ENCODE measurements at places on chromosomes 3 and 15.

DNA sequence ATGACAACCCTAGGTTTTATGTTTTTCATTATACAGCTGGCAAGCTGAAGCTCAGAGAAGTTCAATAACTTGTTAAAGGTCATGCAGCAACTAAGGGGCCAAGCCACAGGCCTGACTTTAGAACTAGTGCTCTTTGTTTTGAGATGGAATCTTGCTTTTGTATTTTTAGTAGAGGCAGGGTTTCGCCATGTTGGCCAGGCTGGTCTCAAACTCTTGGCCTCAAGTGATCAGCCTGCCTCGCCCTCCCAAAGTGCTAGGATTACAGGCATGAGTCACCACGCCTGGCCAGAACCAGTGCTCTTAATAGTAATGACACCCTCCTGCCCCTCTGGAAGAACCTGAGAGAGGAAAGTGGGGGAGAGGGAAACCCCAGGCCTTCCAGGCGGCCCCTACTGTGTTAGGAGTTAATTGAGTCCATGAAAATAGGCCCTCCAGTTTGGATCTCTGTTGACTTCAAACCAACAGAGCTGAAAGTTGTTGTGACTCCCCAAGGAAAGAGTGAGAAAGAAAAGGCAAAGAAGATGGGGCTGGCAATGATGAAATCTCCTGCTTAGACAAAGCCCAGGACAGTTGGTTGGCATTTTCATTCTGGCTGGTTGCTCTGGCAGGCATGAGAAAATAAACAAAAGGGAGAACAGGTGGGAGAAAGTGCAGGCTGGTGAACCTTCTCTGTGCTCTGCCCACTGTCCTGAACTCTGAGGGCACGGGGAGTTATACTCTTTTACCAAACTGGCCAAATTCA is 3.6 kb upstream of the PRRT3 start:
- no peak for DNase-seq

DNA sequence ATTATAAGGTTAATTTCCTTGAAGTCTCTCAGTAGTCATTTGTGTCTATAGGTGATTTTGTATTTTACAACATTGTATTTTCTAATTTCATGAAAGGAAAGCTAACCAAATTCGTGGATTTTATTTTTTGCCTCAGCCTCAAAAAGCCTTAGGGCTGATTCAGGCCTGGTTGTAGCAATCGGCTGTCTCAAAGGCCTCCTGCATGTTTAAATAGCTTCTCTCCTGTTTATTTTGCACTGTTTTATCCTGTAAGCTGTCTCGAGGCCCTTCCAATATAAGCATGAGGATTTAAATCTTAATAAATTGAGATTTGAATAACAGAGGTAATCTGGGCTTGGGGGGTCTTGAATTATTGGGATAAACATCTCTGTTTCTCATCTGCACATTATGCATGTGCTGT is 51.7 kb upstream of the ICE2 start:
- no peak for DNase-seq

DNA sequence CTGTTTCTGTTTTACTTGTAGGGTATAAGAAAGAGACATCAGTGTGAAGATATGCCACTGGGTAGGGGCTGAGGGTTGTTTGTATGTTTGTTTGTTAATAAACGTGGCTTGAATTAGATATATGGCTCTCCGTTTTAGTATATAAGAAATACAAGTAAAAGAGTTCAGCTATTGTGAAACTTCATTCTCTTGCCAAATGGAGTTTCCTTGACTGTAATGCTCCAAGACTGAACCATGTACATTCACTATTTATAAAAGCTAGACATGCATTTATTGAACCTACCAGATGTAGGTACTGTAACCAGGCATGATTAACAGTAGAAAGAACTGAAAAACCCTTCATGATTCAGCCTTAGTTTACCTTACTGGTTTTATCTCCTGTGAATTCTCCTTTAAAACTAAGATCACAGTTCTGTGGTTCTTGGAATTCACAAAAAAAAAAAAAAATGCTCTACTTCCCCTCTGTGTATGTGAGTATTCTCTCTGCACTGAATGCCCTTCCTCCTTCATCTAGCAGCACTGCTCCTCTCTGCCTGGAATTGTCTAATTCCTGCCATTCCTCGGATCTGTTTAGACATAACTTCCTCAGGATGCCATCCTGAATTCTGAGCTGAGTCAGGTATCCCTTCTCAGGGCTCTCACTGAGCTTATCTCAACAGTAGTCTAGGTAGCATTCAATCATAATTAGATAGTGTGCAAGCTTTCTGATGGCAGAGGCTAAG is 504.4 kb downstream of the FHIT start:
- no peak for DNase-seq

DNA sequence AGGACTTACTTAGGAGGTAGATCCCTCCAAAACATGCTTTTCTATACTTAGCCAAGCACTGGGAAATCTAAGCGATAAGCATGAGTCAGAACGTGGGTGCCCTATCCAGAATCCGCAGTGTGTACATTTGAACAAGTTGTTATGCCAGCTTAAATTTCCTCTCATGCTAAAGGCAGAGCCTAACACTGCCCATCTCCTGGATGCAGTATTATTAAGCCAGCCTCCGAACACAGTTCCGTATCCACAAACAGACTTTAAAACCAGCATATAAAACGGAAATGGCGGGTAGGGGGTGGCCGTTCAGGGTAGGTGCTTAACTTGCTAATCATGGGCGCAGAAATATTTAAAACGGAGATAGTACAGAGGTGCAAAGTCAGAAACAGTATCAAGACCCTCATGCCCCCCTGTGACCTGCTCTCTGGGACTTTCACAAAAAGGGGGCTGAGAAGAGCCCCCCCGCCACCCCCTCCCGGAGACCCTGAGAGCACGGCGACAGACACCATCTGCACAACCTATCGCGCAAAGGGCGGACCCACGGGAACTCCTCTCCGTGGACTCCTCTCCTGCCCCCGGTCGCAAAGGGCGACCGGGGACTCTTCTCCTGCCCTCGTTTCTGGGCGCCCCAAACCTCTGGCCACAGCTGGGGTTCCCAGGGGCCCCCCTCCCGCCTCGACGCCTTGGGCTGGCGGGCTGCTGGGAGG is 889 bp upstream of the LRRIQ4 start:
- peak; percentile 80 for DNase-seq

DNA sequence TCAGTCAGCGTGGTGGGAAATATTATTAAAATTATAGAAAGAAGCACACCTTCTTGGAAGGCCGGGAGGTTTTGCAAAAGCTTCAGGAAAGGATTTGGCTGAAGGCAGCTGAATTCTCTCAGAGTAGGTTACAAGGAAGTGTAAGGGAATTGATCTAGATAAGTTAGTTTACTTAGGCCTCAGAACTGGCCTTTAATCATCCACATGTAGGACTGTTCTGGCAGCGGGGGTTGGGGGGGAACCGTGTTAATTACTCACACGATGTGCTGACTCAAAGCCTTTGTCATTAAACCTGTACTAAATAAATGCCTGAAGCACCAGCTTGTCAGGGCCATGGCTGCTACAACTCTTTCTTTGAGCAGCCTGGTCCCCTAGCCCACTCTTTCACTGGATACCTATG is 12.8 kb downstream of the ASB14 start:
- no peak for DNase-seq

All from eye (tissue), 1 donor.